Hematopoietic multipotent progenitor cell treated with erythropoietin and hydrocortisone succinate and interleukin-3 and kit ligand, for 8 days (in vitro differentiated cells): ENCODE measurements at places on chromosomes 2 and 18.

GRCh38 chr18:28768791-28769768, 592.1 kb upstream of the CDH2 start:
- DNase-seq, result no peak

GRCh38 chr2:235433860-235434259, 60.0 kb upstream of the AGAP1 start:
- DNase-seq, result peak; percentile 70

GRCh38 chr2:118348380-118349034, 260.2 kb downstream of the INSIG2 start:
- DNase-seq, result no peak

GRCh38 chr2:127275356-127275755, 18.6 kb downstream of the ERCC3 start:
- DNase-seq, result no peak

- no peak for DNase-seq
These were observed 88.7 kb downstream of the DYM start for GRCh38 chr18:49371786-49372185.

DNA sequence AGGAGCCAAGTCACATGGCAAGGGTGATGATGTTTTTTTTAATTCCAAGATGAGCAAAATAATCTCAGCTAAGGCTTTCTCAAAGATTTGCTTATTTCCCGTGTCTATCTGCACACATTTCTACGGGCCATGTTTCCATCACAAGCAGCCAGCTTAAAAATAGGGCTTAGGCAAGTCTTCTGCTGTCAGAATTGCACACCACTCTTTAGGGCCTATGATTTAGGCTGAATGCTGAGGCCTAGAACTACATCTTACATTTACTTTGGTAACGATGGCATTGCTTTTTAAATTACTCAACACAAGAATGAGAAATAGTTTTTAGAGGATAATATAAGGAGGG, 144.2 kb downstream of the RNF144A start:
- DNase-seq, result no peak
